Glutamatergic neuron (in vitro differentiated cells): ENCODE measurements at places on chromosomes 7 and 10. TPM values are rescaled to one million over a fixed set of nuclear protein-coding genes. Genes with fewer than 3 reads are reported as not detected.

- DNase-seq, result no peak
These were observed 72.6 kb upstream of the PDLIM1 start for GRCh38 chr10:95363303-95363912.

DNA sequence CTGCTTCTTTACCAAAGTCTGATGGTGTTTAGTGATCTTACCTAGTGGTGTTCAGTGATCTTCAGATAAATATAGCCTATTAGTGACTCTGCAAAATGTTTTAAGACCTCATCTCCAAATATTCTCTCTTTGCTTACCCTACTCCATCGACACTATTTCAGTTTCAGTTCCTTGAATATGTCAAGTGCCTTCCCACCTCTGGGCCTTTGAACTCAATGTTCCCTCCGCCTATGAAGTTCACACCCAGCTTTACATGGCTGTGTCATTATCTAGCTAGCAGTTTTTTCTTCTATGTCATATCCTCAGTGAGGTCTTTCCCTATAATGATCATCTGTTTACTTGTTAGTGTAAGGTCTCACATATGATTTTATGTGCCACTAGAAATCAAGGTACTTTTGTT lies 322.6 kb downstream of the DGKB start:
- DNase-seq, result no peak

DNA sequence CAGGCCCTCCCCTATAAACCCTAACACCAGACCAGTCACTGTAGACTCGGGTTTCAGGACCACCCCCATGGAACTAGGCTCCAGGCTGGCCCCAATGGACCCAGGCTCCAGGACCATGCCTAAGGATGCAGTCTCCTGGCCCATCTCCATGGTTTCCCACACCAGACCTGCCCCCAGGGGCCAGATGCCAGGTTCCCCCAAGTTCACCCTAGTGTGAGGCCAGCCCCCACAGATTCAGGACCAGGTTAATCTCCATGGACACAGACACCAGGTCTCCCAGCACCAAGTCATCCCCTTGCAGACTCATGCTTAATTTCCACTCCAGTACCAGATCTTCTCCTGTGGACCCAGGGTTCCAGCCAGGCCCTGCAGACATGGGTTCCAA lies 103.8 kb upstream of the LANCL2 start:
- DNase-seq, result no peak

- DNase-seq, result no peak
These were observed 58.6 kb upstream of the ANK3 start for GRCh38 chr10:60448246-60448645.

- no peak for DNase-seq
These were observed at the start of gene SCART1 for GRCh38 chr10:133453516-133454203. TSS of gene SCART1 (plus strand) at chr10:133453945. CDS start at chr10:133453998, 53 bp downstream.

GRCh38 chr10:66187053-66187733 lies 738.6 kb upstream of the LRRTM3 start:
- no peak for DNase-seq

DNA sequence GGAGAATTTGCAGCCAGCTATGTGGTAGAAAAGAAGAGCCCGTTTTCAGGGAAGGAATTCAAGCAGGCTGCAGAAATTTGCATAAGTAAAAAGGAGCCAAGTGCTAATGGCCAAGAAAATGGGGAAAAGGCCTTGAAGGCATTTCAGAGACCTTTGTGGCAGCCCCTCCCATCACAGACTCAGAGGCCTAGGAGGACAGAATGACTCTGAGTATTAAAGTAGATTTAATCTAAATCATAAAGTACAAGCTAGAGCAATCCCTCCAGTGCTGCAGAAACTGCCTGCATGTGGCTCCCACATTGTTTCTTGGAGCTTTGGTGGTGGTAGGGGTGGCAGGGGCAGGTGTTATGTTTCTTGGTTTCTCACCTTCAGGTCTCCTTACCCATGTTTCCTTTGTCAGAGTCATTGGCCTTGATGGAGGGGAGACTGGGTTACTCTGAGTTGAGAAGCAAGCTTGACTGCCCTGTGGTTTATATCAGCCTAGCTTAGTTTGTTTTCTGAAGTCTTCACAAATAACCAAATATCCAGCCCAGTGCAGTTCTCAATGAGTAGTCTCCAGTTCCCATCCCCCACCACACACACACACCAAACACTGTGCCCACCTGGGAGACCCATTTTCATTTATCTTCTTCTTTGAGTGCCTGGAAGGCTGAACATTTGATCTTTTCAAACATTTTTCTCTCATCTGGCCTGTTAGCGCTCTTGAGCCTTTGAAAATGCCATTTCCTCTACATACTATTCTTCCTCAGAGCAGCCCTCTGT lies 34.5 kb downstream of the ITPRIP start:
- DNase-seq, result no peak

DNA sequence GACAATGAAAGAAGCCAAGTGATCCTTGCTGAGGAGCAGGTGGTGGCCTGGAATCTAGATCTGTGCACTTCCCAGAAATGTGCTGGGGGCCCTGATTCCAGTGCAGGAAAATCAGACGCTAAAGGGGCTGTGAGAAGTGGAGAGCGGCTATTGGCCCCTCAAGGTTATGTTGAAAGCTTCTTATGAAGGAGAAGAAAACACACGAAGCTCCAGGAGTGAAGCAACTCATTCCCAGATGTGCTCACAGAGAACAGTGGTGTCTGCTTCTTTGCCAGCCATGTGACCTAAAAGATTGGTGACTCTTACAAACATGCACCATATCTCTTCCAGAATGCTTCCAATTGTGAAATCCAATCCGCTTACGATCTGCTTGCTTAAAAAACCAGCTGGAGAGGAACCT lies 679.3 kb upstream of the IGFBP3 start:
- no peak for DNase-seq

DNA sequence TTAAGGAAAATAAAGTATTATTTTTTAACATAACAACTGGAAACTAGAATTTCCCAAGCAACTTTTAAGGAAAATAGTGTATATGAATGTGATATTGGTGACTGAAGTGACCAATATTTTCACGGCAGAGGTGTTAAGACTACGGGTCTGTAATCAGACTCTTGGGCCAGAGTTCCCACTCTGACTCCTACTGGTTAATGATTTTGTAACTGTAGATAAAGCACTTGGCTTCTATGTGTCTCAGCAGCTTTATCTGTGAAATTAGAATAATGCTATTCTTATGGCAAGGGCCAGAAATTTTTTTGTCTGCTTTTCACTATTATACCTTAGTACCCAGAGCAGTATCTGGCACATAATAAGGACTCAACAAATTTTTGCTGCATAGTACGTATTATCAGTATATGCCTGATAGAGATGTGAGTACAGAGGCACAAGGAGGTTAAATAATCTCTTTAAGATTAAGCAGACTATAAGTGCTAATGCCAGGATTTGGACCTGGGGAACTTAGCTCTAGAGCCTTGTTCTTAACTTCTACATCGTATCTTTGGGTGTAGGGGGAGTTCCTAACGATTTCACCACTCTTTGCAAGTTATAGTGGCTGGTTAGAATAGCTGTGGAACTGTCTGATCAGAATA lies 186.1 kb upstream of the SLC26A5 start:
- DNase-seq, result no peak

DNA sequence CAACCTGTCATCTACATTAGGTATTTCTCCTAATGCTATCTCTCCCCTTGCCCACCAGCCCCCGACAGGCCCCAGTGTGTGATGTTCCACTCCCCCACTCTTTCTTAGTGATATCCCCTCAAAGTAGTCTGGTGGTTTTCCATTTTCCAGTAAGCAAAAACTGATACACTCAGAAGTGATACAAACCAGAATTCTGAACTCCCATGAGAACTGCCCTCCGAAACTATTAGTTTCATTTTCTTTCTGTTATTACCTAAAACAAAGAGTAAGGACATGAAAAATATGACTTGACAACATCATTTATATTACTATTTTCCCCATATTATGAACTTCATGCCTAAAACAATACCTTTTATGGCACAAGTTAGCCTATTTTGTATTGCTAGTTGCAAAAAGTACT lies 175.0 kb downstream of the OTUD1 start:
- no peak for DNase-seq

- no peak for DNase-seq
These were observed 637.9 kb downstream of the TNS3 start for GRCh38 chr7:46943996-46944395.

DNA sequence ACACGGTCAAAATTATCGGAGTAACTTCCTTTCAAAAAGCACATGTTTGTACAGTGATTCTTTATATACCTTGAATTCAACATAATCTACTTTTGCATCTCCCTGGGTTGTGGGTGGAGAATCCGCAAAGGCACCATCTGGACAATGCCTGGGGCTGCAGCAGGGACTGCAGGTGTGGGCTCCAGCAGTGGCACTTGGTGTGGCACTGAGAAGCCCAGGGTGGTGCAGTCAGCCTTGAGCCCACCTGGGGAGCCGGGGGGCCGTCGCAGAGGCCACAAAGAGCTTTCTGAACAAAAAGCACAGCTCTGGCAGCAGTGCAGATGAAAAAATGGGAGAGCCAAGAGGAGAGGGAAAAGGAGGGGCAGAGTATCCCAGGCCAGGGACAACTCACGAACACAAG lies 22.2 kb downstream of the PARD3 start:
- DNase-seq, result no peak

DNA sequence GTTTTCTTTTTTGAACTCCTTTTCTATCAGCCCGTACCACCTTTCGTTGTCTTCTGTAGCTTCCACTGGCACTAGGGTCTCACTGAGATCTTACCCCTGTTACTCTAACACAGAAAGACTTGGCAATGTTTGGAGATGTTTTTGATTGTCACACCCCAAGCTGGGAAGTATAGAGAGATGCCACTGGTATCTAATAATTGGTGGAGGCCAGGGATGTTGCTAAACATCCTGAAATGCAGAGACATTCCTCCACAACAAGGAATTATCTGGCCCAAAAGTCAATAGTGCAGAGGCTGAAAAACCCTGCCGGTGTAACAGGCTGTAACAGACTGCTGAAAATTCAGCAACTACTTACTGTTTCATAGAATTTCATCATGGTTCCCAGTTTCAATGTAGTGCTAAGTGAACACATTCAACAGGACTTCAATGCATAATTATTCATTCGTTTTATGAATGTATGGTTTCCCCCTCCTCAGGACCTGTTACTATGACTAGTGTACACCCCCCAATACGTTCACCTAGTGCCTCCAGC lies 115.9 kb downstream of the TRIM24 start:
- no peak for DNase-seq

DNA sequence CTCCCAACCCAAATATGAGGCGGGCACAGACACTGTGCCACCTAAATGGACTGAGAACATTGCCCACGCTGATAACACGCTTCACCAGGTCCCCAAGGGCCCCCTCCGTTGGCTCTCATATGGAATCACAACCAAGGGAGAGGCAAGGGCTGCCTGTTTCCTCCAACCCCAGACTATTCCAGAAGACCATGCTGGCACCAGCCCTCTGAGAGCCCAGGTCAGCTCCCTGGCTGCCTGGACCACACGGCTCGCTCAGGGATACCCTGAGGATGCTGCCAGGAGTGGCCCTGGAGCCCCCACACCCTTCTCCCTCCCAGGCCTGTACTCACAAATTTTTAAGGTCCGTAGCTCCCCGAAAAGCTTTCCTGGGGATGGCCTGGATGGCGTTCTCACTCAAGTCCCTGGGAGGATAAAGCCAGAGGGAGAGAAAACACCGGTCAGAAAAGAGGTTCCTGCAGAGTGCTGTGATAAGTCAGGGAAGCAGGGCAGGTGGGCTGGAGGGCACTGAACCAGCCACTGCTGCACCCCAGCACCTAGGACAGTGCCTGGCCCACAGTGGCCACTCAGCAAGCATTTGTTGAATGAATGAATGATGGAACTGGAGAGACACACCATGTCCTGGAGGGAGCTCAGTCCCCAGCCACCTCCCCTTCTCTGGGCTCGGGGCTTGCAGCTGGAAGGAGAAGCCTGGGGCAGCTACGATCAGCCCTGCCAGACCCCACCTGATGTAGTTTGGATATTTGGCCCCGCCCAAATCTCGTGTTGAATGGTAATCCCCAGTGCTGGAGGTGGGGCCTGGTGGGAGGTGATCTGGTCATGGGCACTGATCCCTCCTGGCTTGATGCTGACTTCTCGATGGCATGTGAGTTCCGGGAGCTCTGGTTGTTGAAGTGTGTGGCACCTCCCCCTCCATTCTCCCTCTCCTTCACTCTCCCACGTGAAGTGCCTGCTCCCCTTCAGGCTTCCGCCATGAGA lies 119.8 kb downstream of the SLIT1 start:
- no peak for DNase-seq

DNA sequence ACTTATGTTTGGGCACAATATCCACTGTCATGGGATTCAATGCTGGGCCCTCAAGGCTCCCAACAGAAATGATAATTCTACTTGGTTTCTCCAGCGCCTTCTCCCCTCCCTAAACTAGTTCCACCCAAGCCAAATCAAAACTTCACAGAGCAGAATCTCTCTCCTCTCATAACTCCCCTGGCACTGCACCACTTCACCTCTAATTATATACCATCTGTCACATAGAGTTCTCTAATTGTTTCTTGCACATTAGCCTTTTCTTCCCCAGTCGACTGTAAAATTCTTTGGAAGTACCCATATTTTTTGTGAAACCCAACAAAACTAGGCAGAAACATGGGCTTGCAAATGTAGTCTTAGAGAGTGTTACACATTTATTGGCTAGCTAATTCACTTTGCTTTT lies 8.1 kb downstream of the SGMS1 start:
- no peak for DNase-seq

SFTPA1 gene
- total RNA-seq, result not detected

GIMAP7 gene
- total RNA-seq, result not detected

COBL gene
- 3.3 TPM for total RNA-seq

DCLRE1A gene
- 2.8 TPM for total RNA-seq

TMEM270 gene
- total RNA-seq, result not detected

FGFBP3 gene
- total RNA-seq, result 7.5 TPM

ANKRD2 gene
- total RNA-seq, result not detected

SH2B2 gene
- total RNA-seq, result 11.6 TPM

WIPF3 gene
- 0.37 TPM for total RNA-seq

SYT15 gene
- 2.5 TPM for total RNA-seq

TMEM225B gene
- total RNA-seq, result 0.66 TPM

ANKRD30A gene
- not detected for total RNA-seq

GIGYF1 gene
- 79.6 TPM for total RNA-seq

TAS2R5 gene
- 1.3 TPM for total RNA-seq
